ENCODE measurements at places on chromosomes 4 and X.

GRCh38 chr4:166315721-166316467, 442.9 kb downstream of the TLL1 start:
- DNase-seq: no peak

DNA sequence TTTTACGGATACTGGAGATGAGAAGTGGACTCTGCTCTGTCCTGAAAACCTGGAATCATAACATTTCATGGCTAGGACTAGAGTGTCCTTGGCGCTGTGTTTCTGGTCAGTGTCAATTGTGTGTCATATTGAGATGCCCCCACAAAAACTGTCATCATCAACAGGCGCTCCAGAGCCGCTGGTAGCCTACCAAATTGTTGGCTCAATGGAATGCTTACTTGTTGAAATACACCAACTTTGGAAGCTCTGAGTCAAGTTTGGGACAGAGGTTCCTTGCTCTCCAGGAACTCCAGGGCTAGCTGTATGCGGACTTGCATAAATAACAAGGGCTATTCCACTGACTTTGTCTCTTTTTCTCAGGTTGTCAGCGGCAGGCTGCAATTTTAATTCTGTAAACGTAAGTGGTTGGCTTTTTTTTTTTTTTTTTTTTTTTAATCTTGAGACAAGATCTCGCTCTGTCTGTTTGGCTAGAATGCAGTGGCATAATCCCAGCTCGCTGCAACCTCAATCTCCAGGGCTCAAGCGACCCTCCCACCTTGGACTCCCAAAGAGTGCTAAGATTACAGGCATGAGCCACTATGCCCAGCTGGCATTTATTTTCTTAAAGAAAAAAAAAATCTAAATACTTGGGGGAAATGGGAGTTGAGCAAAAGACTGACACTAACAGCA, 871 bp upstream of the HPGD start:
- DNase-seq: no peak

- no peak for DNase-seq
These were observed 321.2 kb downstream of the PCDH7 start for GRCh38 chr4:31041385-31041784.

GRCh38 chr4:141339966-141340365, 119.3 kb downstream of the ZNF330 start:
- no peak for DNase-seq

GRCh38 chrX:150465326-150465725, 102.2 kb downstream of the MAMLD1 start:
- no peak for DNase-seq

- DNase-seq: peak; percentile 58
These were observed 20.8 kb downstream of the IRF2 start for GRCh38 chr4:184453365-184454160.

GRCh38 chr4:138756519-138756918, 259.1 kb upstream of the NOCT start:
- no peak for DNase-seq

GRCh38 chr4:186592966-186593586, 37.7 kb upstream of the MTNR1A start:
- no peak for DNase-seq

DNA sequence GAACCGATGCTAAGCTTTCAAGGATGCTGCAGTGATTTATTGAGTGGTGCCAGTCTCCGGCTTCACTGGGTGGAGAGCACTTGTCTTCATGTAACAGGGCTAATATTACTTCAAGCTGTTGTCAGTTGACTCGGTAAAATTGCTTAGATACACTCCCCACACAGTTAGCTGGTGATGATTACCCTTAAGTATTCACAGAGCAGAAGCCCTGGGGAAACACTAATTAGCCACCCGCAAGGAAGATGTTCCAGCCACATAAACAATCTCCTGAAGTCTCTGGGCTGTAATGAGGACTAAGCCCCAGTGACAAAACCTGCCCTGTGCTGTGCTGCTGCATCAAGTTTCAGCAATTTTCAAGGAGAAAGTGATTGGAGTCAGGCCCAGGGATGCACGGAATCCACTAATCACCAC, 37.3 kb upstream of the GK2 start:
- no peak for DNase-seq

DNA sequence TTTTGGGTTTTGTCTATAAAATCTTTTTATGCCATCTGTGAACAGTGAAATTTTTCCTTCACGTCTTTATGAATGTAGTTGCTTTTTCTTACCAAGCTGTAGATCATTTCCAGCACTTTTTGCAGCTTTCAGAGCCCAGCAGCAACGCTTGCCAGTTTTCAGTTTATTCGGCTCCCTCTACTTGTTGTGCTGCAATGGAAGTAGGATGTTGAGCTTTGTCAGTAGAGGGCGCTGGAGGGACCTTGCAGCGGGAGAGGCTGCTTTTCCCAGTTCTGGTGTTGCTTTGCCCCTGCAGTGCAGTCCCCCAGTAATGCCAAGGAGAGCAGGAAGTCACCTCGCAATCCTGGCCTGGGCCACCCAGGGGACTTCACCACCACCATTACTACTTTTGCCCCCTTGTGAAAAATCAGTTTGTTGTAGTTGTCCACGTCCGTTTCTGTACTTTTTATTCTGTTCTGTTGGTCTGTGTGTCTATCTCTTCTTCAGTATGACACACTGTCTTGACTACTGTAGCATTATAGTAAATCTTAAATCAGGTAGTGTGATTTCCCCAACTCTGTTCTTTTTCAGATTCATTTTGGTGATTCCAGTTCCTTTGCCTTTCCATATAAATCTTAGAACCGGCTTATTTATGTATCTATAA, 21.8 kb downstream of the CMC4 start:
- peak; percentile 60 for DNase-seq

GRCh38 chrX:68292471-68292870, 140.8 kb downstream of the OPHN1 start:
- DNase-seq: no peak

- no peak for DNase-seq
These were observed 13.2 kb downstream of the RUFY3 start for GRCh38 chr4:70734971-70735370.

- DNase-seq: no peak
These were observed 47.4 kb downstream of the CCDC149 start for GRCh38 chr4:24865401-24865800.

- DNase-seq: peak; percentile 21
These were observed 469 bp downstream of the IRS4 start for GRCh38 chrX:108735679-108736508.
